ENCODE measurements at places on chromosomes 11 and 22. TPM values are rescaled to one million over a fixed set of nuclear protein-coding genes. Genes with fewer than 3 reads are reported as not detected.

The RTN4R gene
- total RNA-seq = 0.39 TPM

GRCh38 chr11:119406005-119406404 is 17.0 kb downstream of the THY1 start:
- no peak for DNase-seq

GRCh38 chr11:32435942-32436750 is 807 bp upstream of the WT1 start:
- DNase-seq = peak; percentile 57

The RBMXL2 gene
- not detected for total RNA-seq

DNA sequence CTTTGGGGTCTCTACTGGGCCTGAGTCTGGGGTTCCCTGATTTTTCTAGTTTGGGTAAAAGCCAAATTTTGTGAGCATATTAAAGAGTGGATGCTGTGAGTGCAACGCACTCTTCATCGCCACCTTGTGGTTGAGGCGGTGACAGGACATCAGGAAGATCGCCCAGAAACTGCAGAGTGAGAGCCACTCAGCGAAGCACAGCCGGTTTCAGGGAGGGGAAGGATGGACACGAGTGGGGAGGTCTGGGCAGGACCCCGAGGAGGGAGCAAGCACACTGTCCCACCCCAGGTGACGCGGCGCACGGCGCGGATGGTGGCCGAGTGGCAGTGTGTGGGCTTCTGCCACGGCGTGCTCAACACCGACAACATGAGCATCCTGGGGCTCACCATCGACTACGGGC is 9.1 kb downstream of the SELENOO start:
- peak; percentile 53 for DNase-seq

DNA sequence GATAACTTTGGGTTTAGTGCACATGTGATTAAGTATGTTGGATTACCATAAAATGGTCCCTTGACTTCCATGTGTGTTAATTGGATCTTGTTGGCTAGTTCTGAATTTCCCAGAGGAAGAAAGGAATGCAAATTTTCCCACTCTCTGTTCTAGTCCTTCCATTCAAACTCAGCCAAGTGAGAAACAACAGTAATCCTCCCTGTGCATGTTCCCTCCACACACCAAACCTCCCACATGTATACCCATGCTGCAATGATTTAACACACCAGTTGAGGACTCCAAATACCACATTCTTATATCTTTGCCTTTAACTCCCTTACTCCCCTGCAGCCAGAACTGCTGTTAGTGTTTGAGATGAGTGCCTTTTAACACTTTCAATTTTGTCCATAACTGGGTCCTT is 1158.9 kb downstream of the DLG2 start:
- no peak for DNase-seq

GRCh38 chr22:49404576-49405241 is 423.0 kb downstream of the BRD1 start:
- DNase-seq = no peak

- DNase-seq = no peak
These were observed 595.1 kb upstream of the CCDC179 start for GRCh38 chr11:23455321-23455891.

The FXYD2 gene
- not detected for total RNA-seq

DNA sequence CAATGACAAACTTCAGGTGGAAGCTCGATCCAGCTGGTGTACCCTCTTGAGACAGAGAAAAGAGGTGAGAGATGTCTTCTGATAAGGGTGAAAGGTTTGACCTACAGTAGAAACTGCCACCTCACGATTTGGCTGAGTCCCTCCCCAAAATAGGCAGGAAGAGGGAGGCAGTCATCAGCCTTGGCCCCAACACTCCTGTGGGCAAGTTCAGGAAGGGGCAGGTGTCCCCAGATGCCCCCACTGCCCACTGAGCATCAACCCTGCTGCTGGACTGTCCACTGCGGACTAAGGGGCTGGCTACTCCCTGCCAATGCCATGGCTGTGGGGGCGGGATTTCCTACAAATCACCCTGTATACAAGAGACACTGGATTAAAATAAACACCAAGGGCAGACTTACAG is 441.4 kb downstream of the BUD13 start:
- DNase-seq = no peak

The TOLLIP gene
- total RNA-seq = 11.8 TPM

Measured in RPMI7951 (cell line).